ENCODE measurements at places on chromosomes 1 and 21.

DNA sequence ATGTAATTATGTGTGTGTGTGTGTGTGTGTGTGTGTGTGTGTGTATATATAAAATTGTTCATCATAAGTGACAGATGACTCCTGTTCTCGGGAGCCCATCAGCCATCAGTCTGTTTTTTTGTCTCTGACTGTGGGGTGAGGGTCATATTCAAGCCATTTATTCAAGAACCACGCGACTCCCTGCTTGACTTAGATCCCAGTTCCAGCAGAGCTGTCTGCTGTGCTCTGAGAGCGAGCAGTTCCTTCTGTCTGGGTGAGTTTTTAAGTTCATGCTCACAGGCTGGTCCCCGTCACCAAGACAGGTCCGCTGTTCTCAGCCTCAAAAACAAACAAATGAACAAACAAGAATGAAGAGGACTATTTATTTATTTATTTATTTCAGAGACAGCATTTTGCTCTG is 18.3 kb upstream of the NPPB start:
- DNase-seq = no peak

DNA sequence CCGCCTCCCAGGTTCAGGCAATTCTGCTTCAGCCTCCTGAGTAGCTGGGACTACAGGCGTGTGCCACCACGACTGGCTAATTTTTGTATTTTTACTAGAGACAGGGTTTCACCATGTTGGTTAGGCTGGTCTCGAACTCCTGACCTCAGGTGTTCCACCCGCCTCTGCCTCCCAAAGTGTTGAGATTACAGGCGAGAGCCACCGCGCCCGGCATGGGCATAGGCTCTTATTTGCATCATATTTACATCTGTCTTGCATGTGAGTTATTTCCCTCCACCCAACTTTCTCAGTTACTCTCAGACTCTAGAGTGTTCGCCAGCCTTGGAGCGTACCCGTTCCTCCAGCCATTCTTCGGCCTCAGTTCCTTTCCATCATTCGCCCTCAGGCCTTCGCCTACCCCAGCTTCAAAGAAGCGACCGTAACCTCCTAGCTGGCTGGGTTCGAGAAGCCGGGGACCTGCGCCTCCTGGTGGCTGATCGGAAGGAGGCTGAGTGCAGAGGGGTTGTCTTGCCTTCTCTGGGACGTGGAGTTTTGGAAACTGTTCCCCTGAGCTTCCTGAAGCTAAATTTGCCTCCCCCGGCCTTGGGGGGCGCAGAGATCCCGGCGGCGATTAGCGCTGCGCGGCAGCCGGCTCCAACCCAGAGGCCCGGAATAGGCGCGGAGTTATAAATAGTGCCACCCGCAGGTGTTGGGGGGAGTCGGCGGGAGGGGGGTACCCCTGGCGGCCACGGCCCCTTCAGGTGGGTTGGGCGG is 3.6 kb upstream of the ZBTB7B start:
- peak; percentile 74 for DNase-seq

- peak; percentile 29 for DNase-seq
These were observed 122.8 kb upstream of the USP24 start for GRCh38 chr1:55337801-55338447.

DNA sequence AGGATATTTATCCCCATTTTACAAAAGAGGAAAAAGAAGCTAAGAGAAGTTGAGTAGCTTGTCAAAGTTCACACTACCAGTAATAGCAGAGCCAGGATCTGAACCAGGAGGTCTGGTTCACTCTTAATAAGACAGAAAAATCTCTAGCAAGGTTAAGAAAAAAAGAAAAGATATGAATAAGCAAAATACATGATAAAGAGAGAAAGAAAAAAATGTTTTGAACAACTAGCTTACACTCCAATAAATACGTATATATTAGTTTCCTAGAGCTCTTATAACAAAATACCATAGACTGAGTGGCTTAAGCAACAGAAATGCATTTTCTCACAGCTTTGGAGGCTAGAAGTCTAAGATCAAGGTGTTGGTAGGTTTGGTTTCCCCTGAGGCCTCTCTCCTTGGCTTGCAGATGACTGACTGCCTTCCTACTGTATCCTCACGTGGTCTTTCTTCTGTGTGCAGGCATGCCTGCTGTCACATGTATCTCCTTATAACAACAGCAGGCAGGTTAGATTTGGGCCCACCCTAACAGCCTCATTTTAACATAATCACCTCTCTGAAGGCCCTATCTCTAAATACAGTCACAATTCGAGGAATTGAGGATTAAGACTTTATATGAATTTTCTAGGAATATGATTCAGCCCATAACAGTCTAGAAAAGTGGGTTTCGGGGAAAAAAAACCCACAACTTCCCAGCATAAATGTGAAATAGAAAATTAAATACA is 60.4 kb downstream of the LEPR start:
- DNase-seq = no peak

DNA sequence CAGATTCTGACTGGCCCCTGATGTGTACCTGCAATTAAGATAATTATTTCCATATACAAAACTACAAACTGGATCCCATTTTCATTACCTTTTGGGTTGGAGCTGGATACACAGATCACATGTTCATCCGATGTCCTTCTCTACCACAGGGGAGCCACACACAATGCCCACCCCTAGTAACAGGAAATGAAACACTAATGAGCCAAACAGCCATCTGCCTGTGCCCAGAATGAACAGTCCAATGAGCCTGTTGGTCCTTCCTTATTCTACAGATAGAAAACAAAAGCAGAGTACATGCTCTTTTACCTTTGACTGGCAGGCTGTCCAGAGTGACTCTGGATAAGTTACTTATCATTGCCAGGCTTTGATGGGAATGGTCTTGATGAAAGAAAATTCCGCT is 68.6 kb downstream of the SIPA1L2 start:
- no peak for DNase-seq

DNA sequence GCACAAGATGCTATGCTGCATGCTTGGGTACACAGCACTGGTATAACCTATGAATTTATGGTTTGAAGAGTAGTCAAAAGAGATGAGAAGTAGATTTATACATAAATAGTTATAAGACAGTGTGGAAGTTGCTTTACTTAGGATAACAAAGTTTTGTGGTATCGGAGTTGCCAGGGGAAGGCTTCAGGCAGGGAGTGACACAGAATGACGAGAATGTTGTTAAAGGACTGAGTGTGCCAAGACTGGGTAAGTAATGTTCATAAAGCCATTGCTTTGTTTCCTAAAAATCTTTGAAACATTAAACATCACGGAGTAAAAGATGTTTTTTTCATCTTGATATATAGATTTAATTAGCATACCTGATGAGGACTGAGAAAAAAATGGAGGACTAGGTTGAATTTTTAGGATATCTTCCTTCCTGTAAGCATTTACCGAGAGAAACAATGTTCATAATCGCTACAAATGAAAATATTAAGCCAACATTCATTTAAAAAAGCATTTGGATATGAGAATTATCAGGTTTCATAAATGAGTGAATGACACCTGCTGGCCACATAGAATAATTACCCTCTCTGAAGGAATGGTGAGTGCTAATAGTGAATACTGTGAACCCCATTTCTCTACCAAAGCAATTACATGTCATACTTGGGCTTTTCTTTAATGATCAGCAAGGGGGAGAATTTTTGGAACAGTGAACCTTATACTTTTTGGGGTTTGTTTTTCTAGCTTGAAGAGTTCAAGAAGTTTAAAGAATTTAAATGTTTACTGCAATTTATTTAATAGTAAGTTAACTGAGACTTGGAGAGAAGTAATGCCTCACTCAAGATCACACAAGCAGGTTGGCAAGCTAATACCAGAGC is 28.4 kb downstream of the EXTL2 start:
- peak; percentile 35 for DNase-seq

GRCh38 chr21:32834916-32835235 is 63.3 kb upstream of the PAXBP1 start:
- DNase-seq = no peak

DNA sequence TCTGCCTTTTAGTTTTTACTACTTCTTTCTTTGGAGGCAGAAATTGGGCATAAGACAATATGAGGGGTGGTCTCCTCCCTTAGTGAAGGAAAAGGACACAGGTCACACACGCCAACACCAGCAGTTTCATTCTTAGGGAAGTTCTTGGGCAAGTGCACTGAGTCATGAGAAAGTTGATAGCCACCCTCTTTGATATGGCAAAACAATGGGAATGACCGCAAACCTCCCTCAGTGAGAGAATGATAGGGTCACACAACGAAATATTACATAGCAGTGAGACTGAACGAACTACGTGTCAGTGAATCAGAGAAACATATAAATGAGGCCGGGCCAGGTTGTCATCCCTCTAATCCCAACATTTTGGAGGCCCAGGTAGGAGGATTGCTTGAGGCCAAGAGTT is 20.0 kb downstream of the IL6R start:
- DNase-seq = no peak

DNA sequence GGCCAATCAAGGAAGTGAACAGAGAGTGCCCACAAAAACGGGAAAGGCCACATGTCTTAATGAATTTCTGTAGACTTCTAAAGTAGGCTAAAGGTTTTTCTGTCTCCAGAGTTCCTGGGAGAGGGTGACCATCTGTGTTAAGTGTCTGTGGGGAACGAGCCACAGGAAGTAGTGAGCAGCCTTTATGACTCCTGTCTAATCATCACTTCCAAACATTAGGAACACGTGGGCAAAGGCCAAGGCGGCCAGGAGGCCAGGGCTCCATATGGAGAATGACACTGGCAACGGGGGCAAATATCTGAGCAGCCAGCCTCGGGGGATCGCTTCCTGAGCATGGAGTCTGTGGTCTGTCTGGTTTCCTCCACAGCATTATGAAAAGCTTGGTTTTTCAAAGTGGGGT is 7.1 kb downstream of the FAM89A start:
- no peak for DNase-seq

- no peak for DNase-seq
These were observed 72.8 kb downstream of the SIPA1L2 start for GRCh38 chr1:232557096-232557495.

GRCh38 chr1:6691507-6691906 is 10.1 kb downstream of the DNAJC11 start:
- DNase-seq = no peak

GRCh38 chr1:62213075-62213914 is 18.6 kb downstream of the L1TD1 start:
- no peak for DNase-seq

DNA sequence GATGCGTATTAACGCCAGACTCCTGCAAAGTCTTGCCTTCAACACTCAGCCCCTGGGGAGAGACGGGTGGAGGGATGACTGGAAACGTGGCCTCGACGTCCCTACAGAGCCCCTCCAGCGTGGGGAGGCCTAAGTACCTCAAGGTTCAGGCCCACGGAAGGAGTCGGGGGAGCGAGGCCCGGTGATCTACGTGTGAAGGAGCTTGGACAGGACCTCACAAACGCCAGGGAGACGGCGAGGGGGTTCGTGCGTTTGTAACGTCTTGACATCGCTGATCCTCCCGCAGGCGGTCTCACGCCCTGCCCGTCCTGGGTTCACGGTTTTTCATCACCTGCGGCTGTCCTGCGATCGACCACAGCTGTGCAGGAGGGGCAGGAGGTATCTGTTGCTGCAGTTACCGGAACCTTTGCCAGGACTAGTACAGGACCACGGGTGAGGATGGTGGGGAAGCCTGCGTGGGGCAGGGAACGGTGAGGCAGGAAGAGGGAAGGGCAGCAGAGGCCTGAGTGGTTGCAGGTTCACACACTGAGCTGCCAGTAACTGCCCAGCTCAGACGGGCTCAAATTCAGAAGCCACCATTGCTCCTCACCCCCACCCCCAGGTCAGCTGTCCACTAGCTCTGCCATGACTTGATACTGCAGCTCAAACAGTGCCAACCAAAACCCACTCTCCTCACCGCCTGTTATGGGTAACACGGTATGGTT is 889 bp upstream of the CCNL2 start:
- no peak for DNase-seq

DNA sequence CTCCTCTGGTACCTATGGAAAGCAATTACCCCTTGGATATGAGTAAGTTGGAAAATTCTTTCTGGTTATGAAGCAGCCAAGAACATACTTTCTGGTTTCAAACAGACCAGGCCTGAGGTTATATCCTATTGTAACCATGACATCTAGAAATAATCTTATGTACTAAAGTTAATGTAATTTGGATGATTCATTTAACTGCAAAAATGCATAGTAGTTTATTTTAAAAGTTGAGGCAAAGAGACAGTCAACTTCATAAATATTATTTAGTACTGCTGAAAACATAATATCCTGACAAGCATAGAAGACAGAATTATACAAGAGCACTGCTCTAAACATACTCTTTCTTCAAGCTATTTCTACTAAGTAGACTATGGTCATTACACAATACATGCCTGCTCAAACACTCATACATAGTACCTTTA is 25.5 kb downstream of the ODF2L start:
- DNase-seq = no peak

DNA sequence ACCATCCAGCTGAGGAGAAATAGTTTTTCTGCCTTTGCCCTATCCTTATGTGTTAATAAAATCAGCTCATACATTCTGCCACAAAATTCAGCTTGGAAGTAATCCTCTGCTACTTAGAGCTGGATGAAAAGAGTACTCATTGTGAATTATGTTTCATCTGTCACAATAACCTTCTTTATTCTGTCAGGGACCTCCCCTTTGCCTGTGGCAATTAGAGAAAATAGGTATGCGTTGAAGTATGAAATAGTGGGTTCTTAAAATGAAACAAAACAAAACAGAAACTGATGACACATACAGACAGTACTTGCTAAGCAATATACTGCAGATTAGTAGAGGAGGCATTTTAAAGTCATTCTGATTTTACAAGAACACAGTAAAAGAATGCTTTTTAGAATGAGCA is 578.5 kb downstream of the USP25 start:
- no peak for DNase-seq

DNA sequence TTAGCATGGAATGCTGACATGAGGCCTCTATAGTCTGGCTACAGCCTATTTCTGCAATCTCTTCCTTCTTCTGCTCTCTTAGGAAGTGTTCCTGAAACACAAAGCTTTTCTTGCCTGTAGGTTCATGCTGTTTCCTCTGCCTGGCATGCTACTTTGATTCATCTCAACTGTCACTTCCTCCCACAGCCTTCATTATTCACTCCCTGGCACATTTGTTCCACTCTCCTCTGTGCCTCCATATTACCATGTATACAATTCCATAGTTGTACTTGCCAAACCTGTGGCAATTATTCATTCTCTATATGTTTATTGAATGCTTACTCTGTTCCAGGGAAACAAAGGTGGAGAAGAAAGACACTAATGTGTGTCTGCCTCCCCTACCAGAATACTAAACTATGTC is 210.2 kb downstream of the LRRC7 start:
- DNase-seq = no peak

GRCh38 chr1:203629507-203630082 is 3.0 kb downstream of the ATP2B4 start:
- DNase-seq = peak; percentile 70

All from CD4-positive, alpha-beta T cell treated with Interleukin-2 at 100 ng/mL for 4 hours (primary cell).